M059J (cell line): ENCODE measurements at places on chromosomes 2 and 18. TPM values are rescaled to one million over a fixed set of nuclear protein-coding genes. Genes with fewer than 3 reads are reported as not detected.
A peak's percentile ranks its signal among the peaks of the same experiment; 100 is the strongest.

Gene TMSB10
- 7,017 and 9,457 TPM in 2 replicates for total RNA-seq

Gene EMILIN1
- total RNA-seq: 0.17 TPM in 1 of 2 replicates, not detected in the other

Gene PRSS56
- not detected in 2 replicates for total RNA-seq

Gene ELOA2
- total RNA-seq: not detected in 2 replicates

Gene LYPD1
- 145 and 146 TPM in 2 replicates for total RNA-seq

Gene COL4A4
- 0.22 and 0.89 TPM in 2 replicates for total RNA-seq

Gene GCC2
- total RNA-seq: 7.6 and 9.1 TPM in 2 replicates

Gene ASXL3
- total RNA-seq: not detected in 2 replicates

Gene FSIP2
- 0.07 and 0.25 TPM in 2 replicates for total RNA-seq

- no peak for DNase-seq
Measured at GRCh38 chr2:212730994-212731393, 192.4 kb upstream of the ERBB4 start.

DNA sequence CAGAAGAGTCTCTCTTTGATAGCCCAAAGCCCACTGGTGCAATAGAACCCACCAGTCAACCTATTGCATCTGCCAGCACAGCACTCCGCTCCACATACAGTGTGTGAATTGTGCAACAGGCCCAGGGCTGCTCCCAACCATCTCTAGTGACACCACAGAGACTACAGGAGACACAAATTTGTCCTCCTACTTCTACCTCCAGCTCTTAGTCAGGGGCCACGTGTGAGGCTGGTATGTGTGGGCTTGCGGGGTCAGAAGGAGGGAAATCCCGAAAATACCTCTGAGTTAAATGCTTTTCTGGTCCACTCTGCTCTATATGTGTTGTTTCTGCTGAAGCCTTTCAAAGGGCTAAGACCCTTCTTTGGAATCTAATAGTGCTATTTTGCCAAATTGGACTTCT lies 18.0 kb downstream of the DGUOK start:
- DNase-seq: no peak

GRCh38 chr18:49013291-49013691 lies 62.5 kb upstream of the SMAD7 start:
- no peak for DNase-seq

GRCh38 chr2:220930271-220931076 lies 641.6 kb downstream of the EPHA4 start:
- DNase-seq: no peak

DNA sequence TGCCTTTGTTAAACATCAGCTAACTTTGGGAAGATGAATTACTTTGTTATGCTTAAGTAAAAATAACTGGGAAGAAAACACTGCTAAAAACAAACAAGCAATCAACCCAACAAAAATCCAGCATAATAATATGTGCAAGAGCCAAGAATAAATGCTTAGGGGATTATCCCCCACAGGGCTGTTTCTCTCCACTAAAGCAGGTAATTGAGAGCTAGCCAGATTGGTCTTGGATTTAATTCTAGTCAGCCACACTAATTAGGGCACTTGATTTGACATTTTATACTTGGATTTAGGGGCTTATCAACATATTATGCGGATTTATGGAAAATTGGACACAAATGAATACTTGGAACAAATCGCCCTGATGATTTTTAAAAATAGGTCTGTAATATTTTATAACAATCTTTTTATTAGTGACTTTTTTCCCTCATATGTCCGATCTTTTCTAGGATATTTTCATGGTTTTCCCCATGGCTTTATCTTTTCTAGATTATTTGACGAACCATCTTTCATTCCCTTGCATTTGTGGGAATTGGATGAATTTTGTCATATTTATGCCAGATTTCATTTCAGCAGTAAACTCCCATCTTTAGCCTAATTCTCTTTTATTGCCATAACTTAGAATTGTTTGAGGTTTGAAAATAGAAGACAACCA lies 199.1 kb upstream of the NXPH2 start:
- DNase-seq: no peak

DNA sequence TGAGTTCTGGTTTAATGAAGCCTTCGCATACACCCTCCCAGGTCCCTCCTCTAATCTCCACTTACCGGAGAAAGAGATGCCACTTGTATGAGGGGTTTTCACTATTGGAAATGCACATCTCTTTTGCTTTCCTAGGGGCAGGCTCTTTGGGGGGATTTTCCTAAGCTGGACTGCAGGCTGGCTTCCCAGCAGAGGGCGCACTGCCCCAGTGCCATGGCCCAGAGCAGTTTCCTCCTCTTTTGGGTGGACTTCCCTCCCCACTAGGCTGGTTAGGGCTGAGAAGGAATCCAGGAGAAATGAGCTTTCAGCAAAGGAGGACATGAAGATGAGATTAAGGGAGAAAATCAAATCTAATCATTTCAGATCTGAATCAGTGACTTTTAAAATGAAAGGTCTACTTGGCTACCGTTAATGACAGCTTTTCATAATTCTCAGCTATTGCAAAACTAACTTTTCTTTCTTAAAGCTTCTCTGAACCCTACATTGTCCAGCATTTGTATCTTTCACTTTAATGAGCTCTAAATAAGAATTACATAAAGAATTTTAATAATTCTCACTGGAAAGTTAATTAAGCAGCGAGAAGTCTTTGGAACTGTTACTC lies 784.1 kb upstream of the FANCL start:
- peak; percentile 1 for DNase-seq

- no peak for DNase-seq
Measured at GRCh38 chr2:70984576-70985282, 6.3 kb downstream of the ANKRD53 start.

GRCh38 chr2:35870713-35871112 lies 484.9 kb upstream of the CRIM1 start:
- DNase-seq: no peak

DNA sequence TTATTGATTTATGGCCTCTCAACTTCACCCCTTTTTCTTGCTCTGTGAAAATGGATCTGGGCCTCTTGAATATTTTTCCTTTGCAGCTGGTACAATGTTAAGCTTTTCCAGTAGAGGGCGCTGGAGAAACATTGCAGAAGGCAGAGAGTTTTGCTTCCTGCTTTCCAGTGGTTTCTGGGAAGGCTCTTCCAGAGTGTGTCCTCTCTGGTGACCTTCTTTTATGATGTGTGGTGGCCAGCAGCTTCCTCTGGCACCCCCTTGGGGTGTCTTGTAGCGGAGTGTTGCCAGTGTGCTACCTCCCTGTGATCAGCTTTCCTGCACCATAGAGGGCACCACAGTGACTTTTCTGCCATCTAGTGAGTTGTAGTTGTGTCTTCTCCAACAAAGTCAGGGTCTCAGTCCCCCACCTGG lies 25.4 kb upstream of the MGAT5 start:
- no peak for DNase-seq

- peak; percentile 72 for DNase-seq
Measured at GRCh38 chr2:73823916-73824523, 4.7 kb upstream of the STAMBP start.

GRCh38 chr2:179443180-179443579 lies 178.5 kb upstream of the SESTD1 start:
- DNase-seq: no peak

DNA sequence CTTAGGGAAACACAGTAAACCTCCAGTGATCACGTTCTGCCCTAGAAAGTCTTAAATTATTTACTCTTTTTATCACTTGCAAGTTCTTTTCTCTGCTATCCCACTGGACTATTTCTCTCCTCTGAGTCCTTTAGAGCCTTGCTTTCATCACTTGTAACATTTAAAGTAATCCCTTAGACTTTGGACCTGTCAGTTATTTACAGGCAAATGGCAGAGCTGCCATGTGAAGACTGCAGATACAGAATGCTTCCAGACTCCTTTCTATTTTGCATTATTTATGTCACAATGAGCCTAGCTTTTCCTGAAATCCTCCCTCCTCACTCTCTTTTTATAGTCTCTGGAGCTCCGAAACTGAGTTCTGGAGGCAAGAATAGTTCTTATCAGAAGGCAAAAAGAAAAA lies 325.6 kb upstream of the TRIB2 start:
- DNase-seq: no peak

- no peak for DNase-seq
Measured at GRCh38 chr2:237721458-237721857, 77.1 kb upstream of the RBM44 start.

- no peak for DNase-seq
Measured at GRCh38 chr18:48739266-48740067, 200.6 kb downstream of the CTIF start.

DNA sequence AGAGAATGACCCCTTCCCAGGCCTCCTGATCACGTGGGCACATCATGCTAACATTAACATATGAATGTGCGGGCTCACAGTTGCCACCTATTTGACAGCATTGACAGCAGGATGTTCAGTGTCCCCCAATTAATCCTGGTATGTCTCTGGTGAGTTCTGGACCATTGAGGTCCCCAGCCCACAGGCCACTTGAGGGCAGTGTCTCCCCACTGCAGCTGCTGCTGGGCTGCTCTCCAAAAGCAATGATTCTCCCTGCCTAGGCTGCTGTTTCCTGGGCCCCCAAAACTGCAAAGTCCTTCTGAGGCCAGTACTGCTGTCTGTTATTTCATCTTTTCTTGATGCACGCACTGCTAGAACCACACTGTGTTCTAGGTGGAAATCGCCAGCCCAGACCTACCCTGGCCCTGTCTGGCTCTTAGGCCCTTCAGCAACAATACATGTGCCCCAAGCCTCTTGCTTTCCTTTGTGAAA lies 52.7 kb upstream of the MAPK4 start:
- DNase-seq: peak; percentile 15

DNA sequence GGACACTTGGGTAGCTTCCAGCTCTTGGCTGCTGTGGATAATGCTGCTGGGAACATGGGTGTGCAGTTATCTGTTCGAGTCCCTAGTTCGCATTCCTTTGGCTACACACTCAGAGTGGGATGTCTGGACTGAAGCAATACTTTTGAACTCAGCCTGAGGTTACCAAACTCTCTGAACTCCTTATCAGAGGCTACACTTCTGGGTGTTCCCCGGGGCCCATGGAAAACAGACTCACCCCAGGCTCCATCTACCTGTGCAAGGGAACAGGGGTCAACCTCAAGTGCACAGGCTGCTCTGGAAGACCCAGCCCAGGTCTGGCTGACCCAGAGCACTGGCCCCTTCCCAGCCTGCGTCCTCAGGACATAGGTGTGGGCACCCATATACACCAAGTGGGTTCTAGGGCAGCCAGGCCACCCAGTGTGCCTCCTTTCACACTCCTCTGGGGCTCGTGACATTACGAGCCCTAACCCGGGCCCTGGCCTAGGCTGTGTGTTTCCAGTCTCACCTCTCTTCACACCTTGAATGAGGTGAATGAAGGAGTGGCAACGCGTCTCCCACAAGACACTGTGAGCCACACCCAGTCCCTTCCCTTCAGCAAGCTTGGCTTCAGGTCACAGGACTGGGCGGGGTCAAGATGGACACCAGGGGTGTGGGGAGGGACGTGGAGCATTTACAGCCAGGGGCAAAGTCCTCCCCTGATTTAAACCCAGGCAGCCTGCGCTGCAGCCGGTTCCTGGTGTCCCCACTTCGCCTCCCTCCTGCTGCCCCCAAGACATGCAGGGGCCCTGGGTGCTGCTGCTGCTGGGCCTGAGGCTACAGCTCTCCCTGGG lies at the start of gene ALPI:
Gene ALPI (plus strand): TSS at position 728 of the 830 bp plus-strand sequence. CDS start 47 bp downstream, at position 775.
- DNase-seq: no peak

DNA sequence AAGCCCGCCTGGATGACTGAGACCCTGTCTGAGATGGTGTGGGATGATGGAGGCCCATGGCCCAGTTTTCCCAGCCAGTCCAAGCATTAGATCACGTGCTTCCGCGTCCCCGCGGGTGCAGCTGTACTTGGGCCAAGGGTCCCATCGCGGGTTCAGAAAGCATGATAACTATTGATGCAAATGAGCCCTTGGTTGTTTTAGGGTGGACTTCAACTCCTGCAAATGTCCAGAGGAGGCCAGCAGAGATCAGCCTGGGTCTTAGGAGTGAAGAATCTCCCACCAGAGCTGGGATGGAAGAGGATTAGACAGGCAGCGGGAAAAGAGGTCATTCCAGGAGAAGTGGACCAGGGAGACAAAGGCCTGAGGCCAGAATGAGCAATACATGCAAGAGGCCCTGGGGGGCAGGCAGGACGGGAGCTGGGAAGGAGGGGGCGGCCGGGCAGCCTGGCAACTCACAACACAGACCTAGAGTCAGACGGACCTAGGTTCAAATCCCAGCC lies 89.9 kb upstream of the TMEM247 start:
- DNase-seq: peak; percentile 33

DNA sequence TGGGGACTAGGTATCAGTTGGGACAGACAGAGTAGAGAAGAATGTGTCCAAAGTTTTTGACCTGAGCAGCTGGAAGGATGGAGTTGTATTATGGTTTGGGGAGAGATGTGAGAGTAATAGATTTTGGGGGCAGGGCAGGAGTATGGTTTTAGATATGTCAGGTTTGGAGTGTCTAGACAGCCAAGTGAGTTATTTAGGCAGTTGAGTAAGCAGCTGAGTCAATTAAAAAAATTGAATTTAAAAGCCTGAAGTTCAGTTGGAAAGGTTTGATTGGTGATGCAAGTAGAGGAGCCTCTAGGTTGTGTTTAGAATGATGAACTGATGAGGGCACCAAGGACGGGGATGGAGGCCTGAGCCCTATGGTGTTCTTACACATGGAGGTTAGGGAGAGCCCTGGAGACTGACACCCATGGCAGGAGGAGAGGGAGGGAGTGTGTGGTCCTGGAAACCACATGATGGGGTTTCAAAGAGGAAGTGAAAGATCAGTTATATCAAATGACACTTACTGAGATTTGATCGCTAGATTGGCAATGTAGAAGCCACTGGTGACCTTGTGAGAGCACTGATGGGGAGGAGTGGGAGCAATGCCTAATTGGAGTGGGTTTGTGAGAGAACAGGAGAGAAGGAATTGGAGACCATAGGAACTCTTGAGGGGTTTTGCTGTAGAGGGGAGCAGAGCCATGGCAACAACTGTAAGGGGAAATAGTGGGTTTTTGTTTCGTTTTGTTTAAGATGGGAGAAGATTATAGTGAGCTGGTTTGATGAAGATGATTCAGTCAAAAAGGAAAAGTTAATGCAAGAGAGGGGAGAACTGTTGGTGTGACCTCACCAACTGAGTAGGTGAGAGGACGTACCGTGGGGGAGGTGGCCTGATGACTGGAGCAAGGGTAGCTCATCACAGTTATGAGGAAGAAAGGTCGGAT lies 10.3 kb downstream of the ITGA6 start:
- DNase-seq: peak; percentile 57

GRCh38 chr18:75111760-75112159 lies 97.2 kb downstream of the PTGR3 start:
- peak; percentile 22 for DNase-seq

DNA sequence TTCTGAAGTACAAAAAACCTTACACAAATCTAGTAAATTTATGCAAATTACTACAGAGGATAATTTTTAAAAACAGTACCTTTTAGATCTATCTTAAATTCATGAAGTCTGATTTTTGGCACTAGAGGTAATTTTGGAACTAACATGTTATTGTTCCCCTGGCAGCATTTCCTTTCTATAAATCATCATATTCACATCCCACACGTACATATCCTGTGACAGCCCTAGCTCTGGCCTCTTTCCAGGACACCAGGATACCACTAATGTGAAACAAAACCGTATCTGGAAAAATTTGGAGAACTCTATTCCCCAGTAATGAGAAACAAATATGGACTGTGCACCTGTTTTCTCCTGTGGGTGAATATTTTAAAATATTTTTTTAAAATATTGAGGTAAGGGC lies 14.0 kb upstream of the BIRC6 start:
- DNase-seq: no peak

- DNase-seq: no peak
Measured at GRCh38 chr2:1683297-1683696, 61.0 kb downstream of the PXDN start.

GRCh38 chr2:215249501-215249900 lies 62.4 kb upstream of the ATIC start:
- DNase-seq: peak; percentile 33

- DNase-seq: no peak
Measured at GRCh38 chr2:225488743-225489142, 89.2 kb downstream of the NYAP2 start.
